HepG2 (cell line): ENCODE measurements at places on chromosomes 5 and 9. TPM values are rescaled to one million over a fixed set of nuclear protein-coding genes. Genes with fewer than 3 reads are reported as not detected.

- H3K4me3 ChIP-seq = no peak overlapping the region
- peaks cover 5% of the 10 kb centered on the region for H3K36me3 ChIP-seq
- peaks cover 40% of the 10 kb centered on the region for H3K4me1 ChIP-seq
- H3K27me3 ChIP-seq = no peaks in the 10 kb centered on the region
- DNase-seq = no peak
Measured at GRCh38 chr5:14726066-14726838, 61.7 kb downstream of the OTULIN start.

- peak; percentile 42 for DNase-seq
- H3K36me3 ChIP-seq = no peaks in the 10 kb centered on the region
Measured at GRCh38 chr5:97534166-97534565, 351.1 kb upstream of the RIOK2 start.

- peak; percentile 39 for DNase-seq
- H3K27ac ChIP-seq = no peak overlapping the region
- no peaks in the 10 kb centered on the region for H3K4me1 ChIP-seq
- no peaks in the 10 kb centered on the region for H3K36me3 ChIP-seq
Measured at GRCh38 chr9:1429297-1429696, 379.1 kb downstream of the DMRT2 start.

DNA sequence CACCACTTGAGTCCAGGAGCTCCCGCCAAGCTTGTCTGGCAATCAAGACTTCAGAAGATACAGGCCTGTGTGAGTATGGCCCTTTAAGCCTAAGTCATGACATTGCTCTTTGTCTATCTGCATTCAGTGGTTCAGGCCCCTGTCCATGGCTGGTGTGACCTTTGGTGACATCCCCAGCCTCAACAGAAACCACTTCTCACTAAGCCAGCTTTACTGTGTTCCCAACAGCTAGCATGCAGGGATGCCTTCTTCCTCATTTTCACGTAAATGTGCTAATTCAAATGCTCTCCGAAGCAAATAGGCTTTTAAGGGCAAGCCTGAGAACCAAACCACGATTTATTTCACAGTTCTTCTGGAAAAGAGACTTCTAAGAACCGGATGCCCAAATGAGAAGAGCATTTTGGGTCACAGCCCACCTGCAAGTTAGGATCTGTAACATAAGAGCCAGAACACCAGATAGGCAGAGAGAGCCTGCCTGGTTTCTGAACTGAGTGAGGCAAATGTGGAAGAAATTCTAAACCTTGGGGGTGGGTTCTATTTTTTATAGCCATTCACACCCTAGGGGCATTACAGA lies 14.9 kb downstream of the CD180 start:
- no peak for DNase-seq
- no peaks in the 10 kb centered on the region; the same call in 2 of the 3 replicates for H3K27me3 ChIP-seq
- no peaks in the 10 kb centered on the region for H3K4me1 ChIP-seq
- H3K27ac ChIP-seq = no peak overlapping the region
- no peak overlapping the region for H3K4me3 ChIP-seq
- H3K36me3 ChIP-seq = no peaks in the 10 kb centered on the region

- H3K36me3 ChIP-seq = no peaks in the 10 kb centered on the region
- H3K27ac ChIP-seq = no peak overlapping the region
- DNase-seq = no peak
- no peak overlapping the region for H3K4me3 ChIP-seq
Measured at GRCh38 chr5:174505621-174506020, 218.8 kb upstream of the MSX2 start.

DNA sequence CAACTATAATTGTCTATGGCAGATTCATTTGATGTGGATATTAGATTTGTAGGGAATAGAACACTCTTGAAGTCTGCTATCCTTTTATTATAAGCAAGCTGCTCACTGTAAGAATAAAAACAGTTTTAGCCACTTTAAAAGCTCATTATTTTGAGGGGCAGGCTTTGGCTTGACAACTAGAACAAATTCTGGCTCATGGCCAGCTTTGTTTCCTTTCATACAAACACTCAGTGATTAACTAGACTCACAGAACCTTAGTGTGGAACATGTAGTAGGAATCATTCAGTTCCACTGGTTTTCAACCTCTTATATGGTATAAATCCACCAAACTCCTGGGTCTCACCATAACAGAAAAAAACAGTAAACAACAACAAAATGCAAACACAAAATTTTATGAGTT lies 27.4 kb upstream of the CEP120 start:
- H3K36me3 ChIP-seq = no peaks in the 10 kb centered on the region
- no peaks in the 10 kb centered on the region for H3K4me1 ChIP-seq
- no peak overlapping the region for H3K27ac ChIP-seq
- H3K27me3 ChIP-seq = no peaks in the 10 kb centered on the region
- no peak overlapping the region for H3K4me3 ChIP-seq

GRCh38 chr9:5838884-5839571 lies 6.1 kb upstream of the ERMP1 start:
- peaks cover 54% of the 10 kb centered on the region for H3K4me1 ChIP-seq
- no peaks in the 10 kb centered on the region for H3K27me3 ChIP-seq
- H3K36me3 ChIP-seq = no peaks in the 10 kb centered on the region

- no peaks in the 10 kb centered on the region for H3K4me1 ChIP-seq
- no peaks in the 10 kb centered on the region for H3K36me3 ChIP-seq
- no peak overlapping the region for H3K4me3 ChIP-seq
Measured at GRCh38 chr9:12425878-12426864, 267.0 kb upstream of the TYRP1 start.

GRCh38 chr5:93304456-93305250 lies 276.4 kb downstream of the NR2F1-AS1 start:
- H3K36me3 ChIP-seq = no peaks in the 10 kb centered on the region
- H3K27ac ChIP-seq = no peak overlapping the region
- no peaks in the 10 kb centered on the region for H3K4me1 ChIP-seq

GRCh38 chr5:15959370-15960164 lies 220.0 kb downstream of the MARCHF11 start:
- H3K4me1 ChIP-seq = no peaks in the 10 kb centered on the region
- no peak for DNase-seq
- no peaks in the 10 kb centered on the region for H3K27me3 ChIP-seq
- no peak overlapping the region for H3K4me3 ChIP-seq
- H3K36me3 ChIP-seq = no peaks in the 10 kb centered on the region

GRCh38 chr5:39058178-39058921 lies 15.8 kb downstream of the RICTOR start:
- H3K4me3 ChIP-seq = no peak overlapping the region
- DNase-seq = no peak
- H3K27me3 ChIP-seq = no peaks in the 10 kb centered on the region
- H3K27ac ChIP-seq = no peak overlapping the region
- no peaks in the 10 kb centered on the region for H3K36me3 ChIP-seq

- H3K4me3 ChIP-seq = no peak overlapping the region
- no peak for DNase-seq
- H3K36me3 ChIP-seq = no peaks in the 10 kb centered on the region
- no peak overlapping the region for H3K27ac ChIP-seq
- peaks cover 20% of the 10 kb centered on the region for H3K4me1 ChIP-seq
- peaks cover 35% of the 10 kb centered on the region; the same call in 2 of the 3 replicates for H3K27me3 ChIP-seq
Measured at GRCh38 chr9:124047251-124047672, 35.7 kb downstream of the LHX2 start.

DNA sequence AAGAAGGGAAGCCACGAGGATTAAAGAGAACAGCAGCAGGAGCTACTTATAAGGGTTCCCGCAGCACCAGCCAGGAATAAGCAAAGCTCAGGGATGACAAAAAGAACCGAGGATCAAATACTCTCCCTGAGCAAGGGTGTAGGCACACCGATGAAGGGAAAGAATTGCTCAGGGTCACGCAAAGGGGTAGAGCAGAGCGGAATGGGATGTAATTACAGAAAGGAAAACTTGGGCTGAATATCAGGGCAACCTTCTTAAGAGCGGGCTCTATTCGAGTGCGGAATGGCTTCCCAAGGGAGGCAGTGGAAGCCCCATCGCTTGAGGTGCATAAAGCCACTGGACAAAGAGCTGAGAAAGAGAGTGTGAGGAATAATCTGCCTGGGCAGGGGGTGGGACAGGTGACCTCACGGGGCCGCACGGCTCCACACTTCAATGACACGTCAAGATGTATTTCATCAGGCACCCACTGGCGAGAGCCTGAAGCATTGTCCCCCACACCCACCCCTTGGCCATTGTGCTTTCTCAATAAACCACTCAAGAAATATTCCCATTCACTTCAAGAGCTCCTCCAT lies 162.2 kb downstream of the EBF1 start:
- H3K27me3 ChIP-seq = peaks cover 3% of the 10 kb centered on the region; the same call in 1 of the 3 replicates
- no peaks in the 10 kb centered on the region for H3K4me1 ChIP-seq
- DNase-seq = no peak
- no peaks in the 10 kb centered on the region for H3K36me3 ChIP-seq
- H3K4me3 ChIP-seq = no peak overlapping the region
- no peak overlapping the region for H3K27ac ChIP-seq

GRCh38 chr9:117919538-117919937 lies 215.3 kb downstream of the TLR4 start:
- no peak overlapping the region for H3K27ac ChIP-seq
- no peak overlapping the region for H3K4me3 ChIP-seq

DNA sequence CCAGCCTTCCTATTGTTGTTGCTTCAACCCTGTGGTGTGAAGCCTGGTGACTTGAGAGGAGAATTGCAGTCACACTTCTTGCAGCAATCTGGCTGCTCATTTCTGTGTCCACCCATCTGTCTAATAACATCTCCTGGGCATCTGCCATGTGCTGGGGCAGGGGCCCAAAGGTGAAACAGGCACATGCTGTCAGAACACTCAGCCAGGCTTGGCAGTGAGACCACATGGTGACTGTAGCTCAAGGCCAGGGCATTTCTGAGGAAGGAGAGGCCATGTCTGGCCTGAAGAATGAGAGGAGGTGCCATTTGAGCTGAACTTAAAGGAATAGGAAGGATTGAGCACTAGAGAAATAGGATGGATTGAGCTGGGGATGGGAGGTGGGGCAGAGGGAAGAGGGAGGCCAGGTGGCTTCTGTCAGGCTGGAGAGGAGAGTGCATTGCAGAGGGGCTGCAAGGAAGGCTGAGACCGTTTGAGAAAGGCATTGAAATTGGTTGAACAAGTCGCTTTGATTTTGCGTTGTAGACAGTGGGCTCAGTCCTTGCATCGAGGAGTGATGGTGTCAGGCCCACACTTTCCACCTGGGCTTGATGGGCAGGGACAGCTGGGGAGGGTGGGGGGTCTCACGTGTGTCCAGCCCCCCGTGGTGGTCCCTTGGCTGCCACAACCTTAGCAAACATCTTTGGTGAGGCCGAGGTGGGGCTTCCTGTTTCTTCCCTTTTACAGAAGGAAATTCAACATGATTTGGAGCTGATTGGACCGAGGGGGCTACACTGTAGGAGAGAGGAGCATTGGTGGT lies 222.4 kb downstream of the CACNA1B start:
- H3K27me3 ChIP-seq = peaks cover 13% of the 10 kb centered on the region; the same call in 1 of the 3 replicates
- no peak overlapping the region for H3K4me3 ChIP-seq
- H3K27ac ChIP-seq = no peak overlapping the region
- no peak for DNase-seq
- H3K36me3 ChIP-seq = no peaks in the 10 kb centered on the region

GRCh38 chr5:40080191-40080590 lies 599.5 kb upstream of the PTGER4 start:
- H3K27ac ChIP-seq = no peak overlapping the region
- H3K36me3 ChIP-seq = no peaks in the 10 kb centered on the region
- no peaks in the 10 kb centered on the region for H3K27me3 ChIP-seq
- no peaks in the 10 kb centered on the region for H3K4me1 ChIP-seq

DNA sequence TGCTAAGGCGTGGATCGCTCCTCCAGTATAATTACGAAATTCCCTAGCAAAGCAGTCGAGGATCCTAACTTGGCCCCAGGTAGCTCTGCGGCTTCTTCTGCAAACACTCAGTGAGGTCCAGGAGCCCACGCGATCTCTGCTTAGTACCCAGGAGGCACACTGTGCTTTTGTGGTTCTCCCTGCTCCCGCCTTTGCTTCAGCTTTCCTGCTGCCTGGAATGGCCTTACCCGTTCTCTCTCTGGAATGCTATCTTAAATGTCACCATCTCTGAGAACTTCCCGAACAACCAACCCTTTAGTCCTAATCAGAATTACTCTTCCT lies 639 bp downstream of the INVS start:
- 0 out of 2 replicates have a peak, but pooled peaks cover 1% of the 10 kb centered on the region for H3K36me3 ChIP-seq
- no peaks in the 10 kb centered on the region for H3K27me3 ChIP-seq
- DNase-seq = peak; percentile 35
- peak overlapping the region; percentile 83 for H3K27ac ChIP-seq
- H3K4me1 ChIP-seq = peaks cover 25% of the 10 kb centered on the region
- H3K4me3 ChIP-seq = peak overlapping the region; percentile 71

- no peak for DNase-seq
- no peaks in the 10 kb centered on the region for H3K27me3 ChIP-seq
- H3K27ac ChIP-seq = no peak overlapping the region
- no peaks in the 10 kb centered on the region for H3K36me3 ChIP-seq
- H3K4me1 ChIP-seq = no peaks in the 10 kb centered on the region
Measured at GRCh38 chr5:57408285-57408684, 74.3 kb downstream of the ACTBL2 start.

GRCh38 chr5:163552536-163552935 lies 47.1 kb downstream of the MAT2B start:
- no peak for DNase-seq
- H3K27me3 ChIP-seq = no peaks in the 10 kb centered on the region; the same call in 1 of the 2 replicates
- H3K4me3 ChIP-seq = no peak overlapping the region
- no peaks in the 10 kb centered on the region for H3K4me1 ChIP-seq

DNA sequence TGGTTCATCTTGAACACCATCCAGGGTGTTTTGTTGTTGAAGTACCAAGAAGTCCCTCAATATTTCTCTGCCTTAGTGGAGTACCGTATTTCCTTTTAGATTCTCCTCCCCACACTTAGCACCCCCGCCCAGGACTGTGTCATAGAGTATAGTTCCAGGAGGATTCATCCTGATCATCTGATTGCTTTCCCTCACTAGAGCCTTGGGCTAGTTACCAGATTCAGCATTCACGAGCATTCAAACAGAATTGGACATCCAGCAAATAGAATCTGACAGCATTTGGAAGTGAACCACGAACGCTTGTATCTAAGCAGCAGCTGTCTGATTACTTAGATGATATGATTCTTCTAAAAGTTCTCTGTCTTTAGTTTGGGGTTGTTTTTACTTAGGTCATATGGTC lies 248.1 kb upstream of the TAS2R1 start:
- no peaks in the 10 kb centered on the region for H3K4me1 ChIP-seq
- no peak overlapping the region for H3K4me3 ChIP-seq
- no peak overlapping the region for H3K27ac ChIP-seq
- no peaks in the 10 kb centered on the region for H3K36me3 ChIP-seq

Gene THOC3
- 95.1 and 125 TPM in 2 replicates for total RNA-seq

Gene GNA14
- not detected in 2 replicates for total RNA-seq

Gene TMEM8B
- 1.5 and 2.1 TPM in 2 replicates for total RNA-seq

Gene IRX2
- total RNA-seq = not detected in 2 replicates

Gene AQP7
- 0.58 and 1.9 TPM in 2 replicates for total RNA-seq

Gene PCA3
- not detected in 2 replicates for total RNA-seq

Gene IRF1
- total RNA-seq = 5.8 and 8.8 TPM in 2 replicates

Gene CAST
- 67.6 and 87.8 TPM in 2 replicates for total RNA-seq

Gene GLRA1
- not detected in 2 replicates for total RNA-seq

Gene SPINK7
- not detected in 2 replicates for total RNA-seq
